ENCODE measurements at places on chromosomes 4 and X.
A peak's percentile ranks its signal among the peaks of the same experiment; 100 is the strongest.

- DNase-seq = no peak
These were observed 110.9 kb downstream of the AREG start for GRCh38 chr4:74555843-74556242.

- DNase-seq = peak; percentile 53
These were observed 433 bp downstream of the MMAA start for GRCh38 chr4:145619639-145619996.

GRCh38 chr4:2823671-2824328 lies 19.8 kb upstream of the ADD1 start:
- DNase-seq = no peak

GRCh38 chrX:111010111-111010510 lies 85.9 kb upstream of the PAK3 start:
- DNase-seq = no peak

GRCh38 chr4:137610960-137611359 lies 78.7 kb upstream of the PCDH18 start:
- peak; percentile 31 for DNase-seq

GRCh38 chr4:24780936-24781495 lies 14.4 kb upstream of the SOD3 start:
- DNase-seq = no peak

- DNase-seq = no peak
These were observed 67.3 kb downstream of the SPRY1 start for GRCh38 chr4:123463869-123464268.

DNA sequence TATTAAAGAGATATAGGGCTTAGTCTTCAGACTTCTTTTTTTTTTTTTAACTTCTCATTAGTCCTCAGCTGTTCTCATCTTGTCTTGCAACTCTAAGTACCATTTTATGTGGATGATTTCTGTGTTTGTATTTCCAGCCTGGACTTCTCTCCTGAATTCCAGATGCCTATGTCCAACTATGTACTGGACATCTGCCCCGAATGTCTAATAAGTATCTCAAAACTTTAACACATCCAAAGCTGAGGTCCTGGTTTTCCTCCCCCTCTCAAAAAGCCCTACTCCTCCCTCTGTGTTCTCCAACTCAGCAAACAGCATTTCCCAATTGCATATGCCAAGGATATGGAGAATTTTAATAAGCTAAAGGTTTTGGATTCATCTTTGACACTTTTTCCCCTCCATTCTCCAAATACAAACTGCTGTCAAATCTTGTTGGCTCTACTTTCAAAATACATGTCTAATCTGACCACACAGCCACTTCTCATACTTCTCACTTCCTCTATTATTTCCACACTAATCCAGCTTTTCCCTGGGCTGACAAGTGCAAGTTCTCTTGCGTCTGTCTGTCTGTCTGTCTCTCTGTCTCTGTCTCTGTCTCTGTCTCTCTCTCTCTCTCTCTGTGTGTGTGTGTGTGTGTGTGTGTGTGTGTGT lies 79.8 kb downstream of the CLCN5 start:
- peak; percentile 19 for DNase-seq

DNA sequence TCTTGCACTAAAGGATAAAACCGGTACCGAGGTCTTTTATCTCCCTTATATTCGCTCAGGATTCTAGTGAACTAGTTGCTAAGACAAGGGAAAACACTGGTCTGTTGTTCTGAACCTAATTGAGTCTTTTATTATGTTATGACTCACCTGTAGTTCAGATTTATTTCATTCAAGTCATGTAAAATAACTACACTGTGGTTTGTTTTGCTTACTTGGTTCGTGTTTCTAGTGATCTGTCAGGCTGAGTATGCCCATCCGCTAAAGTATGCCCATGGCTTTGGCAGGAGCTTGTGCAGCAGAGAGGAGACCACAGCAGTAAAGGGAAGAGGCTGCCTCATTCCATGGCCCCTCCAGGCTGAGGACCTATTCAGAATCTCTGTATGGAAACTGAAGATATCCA lies 126.1 kb downstream of the AFF1 start:
- no peak for DNase-seq

- no peak for DNase-seq
These were observed 88.4 kb downstream of the LCORL start for GRCh38 chr4:17933126-17933525.

DNA sequence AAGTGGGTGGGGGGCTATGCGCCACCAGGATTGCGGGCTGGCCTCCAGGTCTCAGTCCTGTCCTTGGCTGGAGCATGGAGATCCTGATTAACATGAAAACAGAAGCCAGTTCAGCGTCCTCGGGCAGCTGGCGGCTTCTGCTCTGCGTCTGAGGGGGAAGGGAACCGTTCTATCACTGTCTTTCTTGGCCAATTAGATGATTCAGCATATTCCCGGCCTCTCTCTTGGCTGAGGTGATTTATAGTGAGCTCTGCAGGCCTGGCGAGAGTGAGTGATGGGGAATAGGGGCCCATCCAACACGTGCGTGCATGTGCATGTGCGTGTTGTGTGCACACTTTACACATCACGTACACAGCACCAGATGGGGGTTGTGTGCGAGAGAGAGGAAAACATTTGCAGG lies 145.8 kb upstream of the ATP6AP2 start:
- DNase-seq = peak; percentile 39

- DNase-seq = peak; percentile 81
These were observed 34.4 kb downstream of the SLAIN2 start for GRCh38 chr4:48375651-48376304.

- peak; percentile 79 for DNase-seq
These were observed 141.6 kb downstream of the PCDH18 start for GRCh38 chr4:137390707-137391106.

DNA sequence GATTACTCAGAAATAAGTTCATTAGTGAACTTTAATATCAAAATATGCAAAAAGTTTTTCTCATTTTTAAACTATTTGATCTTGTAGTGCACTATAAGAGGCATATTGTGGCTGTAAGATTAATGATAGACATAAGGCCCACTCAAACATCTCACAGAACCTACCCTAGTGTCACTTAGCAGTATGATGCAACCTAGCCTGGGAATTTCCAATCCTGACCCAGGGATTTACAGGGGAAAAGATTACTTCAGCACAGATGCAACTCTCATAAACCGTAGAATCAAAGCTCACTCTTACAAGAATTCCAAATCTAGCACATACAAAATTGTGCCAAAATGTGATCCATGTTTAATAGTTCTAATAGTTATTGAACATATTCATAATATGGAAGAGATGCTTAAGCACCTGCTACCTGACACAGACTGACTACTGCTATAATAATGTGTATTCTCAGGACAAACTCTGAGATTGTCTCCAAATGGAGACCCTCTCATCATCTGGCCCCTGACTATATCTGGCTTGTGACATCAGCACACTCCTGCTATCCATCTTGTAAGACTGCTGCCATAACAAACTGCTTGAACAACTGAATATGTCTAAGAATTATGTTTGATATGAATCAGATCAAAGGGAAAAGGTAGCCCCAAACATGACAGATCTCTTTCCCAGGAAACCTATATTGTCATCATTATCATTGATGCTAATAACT lies 271.9 kb downstream of the PABPC4L start:
- DNase-seq = no peak

- DNase-seq = peak; percentile 90
These were observed 39.2 kb upstream of the TLR3 start for GRCh38 chr4:186029571-186030398.

- peak; percentile 47 for DNase-seq
These were observed 931.2 kb downstream of the CCSER1 start for GRCh38 chr4:91058345-91058744.

DNA sequence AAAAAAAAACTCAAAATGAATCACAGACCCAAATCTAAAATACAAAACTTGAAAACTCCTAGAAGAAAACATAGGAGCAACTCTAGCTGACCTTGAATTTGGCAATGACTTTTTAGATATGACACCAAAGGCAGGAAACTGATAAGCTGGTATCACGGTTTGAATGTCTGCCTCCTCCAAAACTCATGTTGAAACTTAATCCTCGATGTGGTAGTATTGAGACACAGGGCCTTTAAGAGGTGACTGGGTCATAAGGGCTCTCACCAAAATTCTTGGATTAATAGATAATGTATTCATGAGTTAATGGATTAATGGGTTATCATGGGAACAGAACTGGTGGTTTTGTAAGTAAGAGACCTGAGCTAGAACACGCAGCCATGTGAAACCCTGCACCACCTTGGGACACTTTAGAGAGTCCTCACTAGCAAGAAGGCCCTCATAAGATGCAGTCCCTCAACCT lies 40.5 kb downstream of the FRYL start:
- DNase-seq = no peak

- no peak for DNase-seq
These were observed 1.5 kb upstream of the FAM193A start for GRCh38 chr4:2534904-2535375.

GRCh38 chr4:105257817-105258495 lies 111.3 kb downstream of the TET2 start:
- no peak for DNase-seq

GRCh38 chr4:78660559-78660958 lies 109.0 kb downstream of the ANXA3 start:
- no peak for DNase-seq

DNA sequence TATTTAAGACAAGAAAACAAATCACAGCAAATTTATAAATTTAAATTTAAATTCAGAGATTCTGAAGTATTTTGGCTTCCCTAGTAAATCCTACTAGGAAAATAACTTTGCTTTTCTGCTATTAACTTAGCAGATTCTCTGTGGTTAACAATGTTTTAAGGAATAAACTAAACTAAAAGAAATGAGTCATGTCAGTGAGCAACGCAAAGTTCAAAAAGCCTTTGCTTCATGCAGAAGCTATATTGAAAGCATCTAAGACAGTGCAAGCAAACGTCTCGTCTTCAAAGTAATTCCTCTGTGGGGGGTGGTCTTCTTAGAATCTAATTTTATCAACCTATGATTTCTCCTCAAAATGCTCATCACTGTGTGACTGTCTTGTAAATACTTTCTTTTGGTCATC lies 30.1 kb downstream of the GABRB1 start:
- DNase-seq = peak; percentile 11

Data from fibroblast of pulmonary artery (primary cell).